Foreskin fibroblast (primary cell): ENCODE measurements at places on chromosomes 5 and 9.
A peak's percentile ranks its signal among the peaks of the same experiment; 100 is the strongest.

GRCh38 chr5:96176022-96176421 is 214.4 kb upstream of the ELL2 start:
- no peak for DNase-seq

- DNase-seq, result peak; percentile 97
Observed at GRCh38 chr9:91060520-91061343, 259.1 kb downstream of the SYK start.

GRCh38 chr9:129282731-129283211 is 104.7 kb upstream of the IER5L start:
- no peak for DNase-seq

GRCh38 chr9:121651008-121651294 is 483 bp upstream of the DAB2IP start:
- DNase-seq, result no peak

DNA sequence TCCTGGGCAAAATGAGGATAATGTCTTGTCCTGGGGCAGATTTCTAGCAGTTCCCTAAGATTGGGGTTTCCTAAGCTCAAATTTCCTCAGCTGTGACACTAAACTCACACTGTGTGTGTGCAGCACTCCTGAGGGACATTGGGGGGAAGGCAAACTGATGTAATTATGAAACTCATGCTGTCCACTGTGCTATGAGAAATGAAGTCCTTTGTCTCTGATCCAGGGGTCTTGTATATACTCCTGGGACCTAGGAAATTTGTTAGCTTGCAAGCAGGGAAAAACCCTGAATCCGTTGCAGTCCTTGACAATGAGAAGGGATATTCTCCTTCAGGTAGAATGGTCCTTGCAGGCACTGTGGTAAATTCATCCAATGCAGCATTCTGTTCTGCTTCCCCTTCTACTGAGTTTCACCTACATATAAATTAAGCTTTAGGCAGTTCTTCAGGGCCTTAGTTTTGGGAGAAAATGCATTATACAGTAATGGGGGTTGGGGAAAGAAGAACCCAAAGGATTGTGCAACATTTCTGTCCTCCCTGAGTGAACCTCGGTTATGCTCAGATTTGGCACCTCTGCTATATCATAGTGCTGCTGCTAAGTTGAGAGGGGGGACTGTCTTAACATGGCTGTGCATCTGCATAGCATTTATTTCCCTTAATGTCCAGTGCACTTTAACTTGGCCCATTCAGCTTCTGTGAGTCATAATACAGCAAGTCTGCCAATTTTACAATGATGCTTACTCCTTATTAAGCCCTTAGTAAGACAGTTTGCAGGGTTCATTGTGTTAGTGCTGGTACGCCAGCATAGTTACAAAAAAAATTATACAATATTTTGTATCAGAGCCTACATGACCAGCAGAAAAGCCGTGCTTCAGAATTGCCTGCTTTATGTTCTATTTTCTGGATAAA is 80.2 kb downstream of the PJA2 start:
- DNase-seq, result peak; percentile 66

DNA sequence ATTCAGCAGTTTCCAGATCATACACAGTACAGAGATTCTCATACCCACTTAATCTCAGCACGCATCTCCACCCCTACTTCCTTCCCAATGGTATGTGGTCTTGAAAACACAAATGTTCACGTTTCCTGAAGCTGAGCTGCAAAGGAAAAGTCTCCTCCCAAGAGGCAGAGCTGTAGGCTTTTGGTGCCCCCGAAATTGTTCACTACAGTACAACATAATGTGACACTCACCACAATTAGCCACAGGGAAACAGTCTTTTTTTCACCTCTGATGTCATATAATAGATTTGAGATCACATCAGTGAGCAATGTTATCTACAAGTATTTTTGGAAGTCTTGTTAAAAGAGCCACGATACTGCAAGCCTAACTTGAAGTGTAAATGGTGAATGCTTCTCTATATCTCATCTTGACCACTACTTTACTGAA is 40.2 kb downstream of the NFIB start:
- no peak for DNase-seq

- DNase-seq, result peak; percentile 34
Observed at GRCh38 chr9:76912636-76913275, 6.8 kb upstream of the PRUNE2 start.

DNA sequence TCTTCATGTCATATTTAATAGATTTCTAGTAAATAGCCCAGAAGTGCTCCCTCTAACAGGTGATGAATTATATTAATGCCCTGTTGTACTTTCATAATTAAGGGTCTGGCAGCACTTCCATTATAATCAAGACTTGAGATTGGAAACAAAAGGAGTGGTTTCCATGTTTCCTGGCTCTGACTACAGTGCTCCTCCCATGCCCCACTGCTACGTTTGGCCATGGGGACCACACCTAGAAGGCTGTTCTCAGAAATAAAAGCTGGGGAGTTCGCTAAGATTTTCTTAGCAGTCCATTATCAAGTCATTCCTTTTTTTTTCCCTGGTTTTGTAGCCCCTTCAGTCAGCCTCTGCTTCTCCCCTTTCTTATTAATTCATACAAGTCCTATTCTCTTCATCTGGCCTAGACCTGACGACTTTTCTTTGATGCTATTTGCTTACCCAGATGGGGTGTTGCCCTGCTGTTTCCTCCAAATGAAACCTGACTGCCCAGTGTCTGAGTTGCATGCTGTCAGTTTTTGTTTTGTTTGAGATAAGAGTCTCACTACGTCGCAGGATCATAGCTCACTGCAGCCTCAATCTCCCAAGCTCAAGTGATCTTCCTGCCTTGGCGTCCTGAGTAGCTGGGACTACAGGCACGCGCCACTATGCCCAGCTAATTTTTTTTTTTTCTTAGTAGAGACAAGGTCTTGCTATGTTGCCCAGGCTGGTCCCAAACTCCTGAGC is 312.1 kb upstream of the EFNA5 start:
- DNase-seq, result no peak

- DNase-seq, result no peak
Observed at GRCh38 chr5:168422431-168422830, 63.8 kb upstream of the RARS1 start.

GRCh38 chr5:34591723-34592122 is 64.4 kb upstream of the RAI14 start:
- DNase-seq, result no peak

GRCh38 chr5:173429489-173430150 is 101.4 kb upstream of the STC2 start:
- DNase-seq, result no peak

GRCh38 chr9:37515620-37516258 is 30.0 kb downstream of the POLR1E start:
- no peak for DNase-seq

GRCh38 chr5:156473269-156473908 is 146.4 kb downstream of the SGCD start:
- DNase-seq, result peak; percentile 1

DNA sequence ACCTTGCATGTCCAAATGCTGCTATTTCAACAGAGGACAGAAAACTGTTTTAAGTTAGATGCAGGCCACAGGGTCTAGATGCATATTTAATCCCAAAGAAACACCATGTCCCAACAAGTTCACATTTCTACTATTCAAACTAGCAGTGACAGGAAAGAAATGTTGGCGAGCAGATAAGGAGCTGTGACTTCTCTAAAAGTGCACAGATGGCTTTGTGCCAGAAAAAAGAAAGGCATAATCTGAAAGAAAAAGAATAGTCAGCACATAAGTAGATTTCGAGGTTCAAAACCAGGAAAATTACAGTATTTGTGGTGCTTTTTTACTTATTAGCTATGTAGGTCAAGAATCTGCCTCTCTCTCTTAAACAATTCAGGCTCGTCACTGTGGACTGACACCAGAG is 178.3 kb downstream of the DNAH5 start:
- DNase-seq, result no peak

- no peak for DNase-seq
Observed at GRCh38 chr9:122158202-122158601, 1.4 kb downstream of the NDUFA8 start.

- no peak for DNase-seq
Observed at GRCh38 chr5:130706696-130707095, 458.4 kb downstream of the HINT1 start.

DNA sequence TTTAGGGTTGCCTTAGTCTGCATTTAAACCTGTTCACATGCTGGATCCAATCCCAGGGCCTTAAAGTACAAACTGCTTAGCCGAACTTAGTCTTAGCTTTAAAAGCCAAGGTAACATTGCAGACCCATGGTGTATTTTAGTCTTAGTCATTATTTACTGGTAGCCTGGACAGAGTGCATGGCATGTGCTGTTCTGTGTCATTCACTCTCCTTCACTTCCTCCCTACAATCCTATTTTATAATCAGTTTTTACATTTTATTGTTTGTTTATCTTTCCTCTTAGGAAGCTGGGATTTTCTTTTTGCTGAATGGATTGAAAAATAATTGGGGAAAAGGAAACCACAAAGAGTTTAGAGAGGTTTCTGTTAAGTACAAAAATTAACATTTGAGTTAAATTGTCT is 29.4 kb upstream of the TAL2 start:
- no peak for DNase-seq

DNA sequence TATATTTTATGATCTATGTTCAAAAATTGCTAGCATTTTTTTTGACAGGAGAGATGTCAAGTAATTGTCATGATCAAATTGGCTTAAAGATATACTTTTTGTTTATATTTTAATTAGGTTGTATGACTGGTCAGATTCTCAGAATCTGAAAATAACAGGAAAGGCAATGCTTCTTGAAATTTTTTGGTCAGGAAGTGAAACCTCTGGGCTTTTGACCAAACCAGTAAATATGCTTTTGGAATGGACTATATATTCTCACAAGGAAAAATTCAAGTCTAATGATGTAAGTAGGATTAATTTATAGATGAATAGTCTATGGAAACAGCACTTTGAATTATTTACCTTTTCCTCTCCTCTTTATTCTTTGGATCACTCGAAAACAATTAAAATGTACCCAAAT is 52.3 kb downstream of the SLF1 start:
- DNase-seq, result no peak
